ENCODE measurements at places on chromosomes 4 and X. TPM values are rescaled to one million over a fixed set of nuclear protein-coding genes. Genes with fewer than 3 reads are reported as not detected.

DNA sequence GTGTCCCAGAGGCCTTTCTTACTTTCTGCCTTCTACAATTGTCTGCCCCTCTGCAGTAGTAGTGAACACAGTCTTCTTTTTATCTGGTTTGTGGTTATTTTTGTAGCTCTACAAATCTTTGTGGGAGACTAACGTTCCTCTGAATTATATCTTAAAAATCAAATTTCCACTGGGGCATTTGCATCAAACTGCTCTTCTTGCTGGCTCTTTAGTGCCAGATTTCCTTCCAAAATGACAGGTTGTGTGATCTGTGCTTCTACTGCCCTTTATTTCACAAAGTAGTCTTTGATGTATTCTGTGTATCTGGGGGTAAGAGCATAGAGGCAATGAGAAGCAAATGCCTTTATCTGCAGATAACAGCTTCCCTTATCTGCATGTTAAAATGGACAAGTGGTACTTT, 34.5 kb downstream of the TSPAN7 start:
- DNase-seq, result no peak

GRCh38 chr4:86530183-86530582, 63.9 kb upstream of the PTPN13 start:
- no peak for DNase-seq

DNA sequence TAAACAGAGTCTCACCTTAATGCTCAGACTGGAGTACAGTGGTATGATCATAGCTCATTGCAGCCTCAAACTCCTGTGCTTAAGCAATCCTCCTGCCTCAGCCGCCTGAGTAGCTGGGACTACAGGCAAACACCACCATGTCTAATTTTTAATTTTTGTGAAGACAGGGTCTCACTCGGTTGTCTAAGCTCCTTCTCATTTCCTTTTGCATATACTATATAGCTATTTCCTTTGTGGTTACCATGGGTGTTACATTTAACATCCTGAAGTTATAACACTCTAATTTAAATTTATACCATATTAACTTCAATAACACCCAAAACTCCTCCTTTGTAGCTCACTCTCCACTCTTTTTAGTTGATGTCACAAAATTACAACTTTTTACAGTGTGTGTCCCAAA, 114.3 kb downstream of the DCK start:
- DNase-seq, result peak; percentile 56

GRCh38 chr4:40856277-40856839, 106.6 kb downstream of the NSUN7 start:
- no peak for DNase-seq

GRCh38 chrX:130071611-130072344, 38.5 kb downstream of the ELF4 start:
- no peak for DNase-seq

DNA sequence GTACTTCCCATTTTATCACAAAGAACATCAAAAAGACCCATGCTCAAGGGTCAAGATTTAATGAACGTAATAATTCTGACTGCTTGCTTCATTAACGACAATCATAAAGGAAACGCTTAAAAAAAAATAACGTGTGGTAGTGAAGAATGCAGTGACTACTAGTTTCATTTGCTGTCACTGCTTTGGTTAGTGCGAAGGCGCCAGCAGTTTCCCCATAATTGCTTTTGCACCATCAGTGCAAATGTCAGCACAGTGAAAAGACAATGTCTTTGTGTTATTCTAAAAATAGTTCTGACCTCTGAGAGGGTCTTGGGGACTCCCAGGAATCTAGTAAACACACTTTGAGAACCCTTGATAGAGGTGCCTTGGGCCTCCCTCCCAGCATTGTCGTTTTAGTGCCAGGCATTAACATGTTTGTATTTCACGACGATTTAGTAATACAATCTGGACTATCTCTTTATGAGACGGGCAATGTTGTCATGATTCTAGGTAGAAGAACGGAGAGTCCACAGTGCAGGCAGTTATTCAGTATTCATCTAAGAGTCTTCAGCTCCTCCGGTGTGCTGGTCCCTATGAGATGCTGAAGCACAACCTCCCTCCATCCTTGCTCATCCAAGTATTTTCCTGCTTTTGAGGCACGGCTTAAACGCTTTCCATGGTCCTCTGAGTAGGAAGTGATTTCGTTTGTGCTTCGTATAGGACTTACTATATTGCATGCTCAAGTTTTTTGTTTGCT, 71.0 kb downstream of the AFF1 start:
- DNase-seq, result peak; percentile 1

DNA sequence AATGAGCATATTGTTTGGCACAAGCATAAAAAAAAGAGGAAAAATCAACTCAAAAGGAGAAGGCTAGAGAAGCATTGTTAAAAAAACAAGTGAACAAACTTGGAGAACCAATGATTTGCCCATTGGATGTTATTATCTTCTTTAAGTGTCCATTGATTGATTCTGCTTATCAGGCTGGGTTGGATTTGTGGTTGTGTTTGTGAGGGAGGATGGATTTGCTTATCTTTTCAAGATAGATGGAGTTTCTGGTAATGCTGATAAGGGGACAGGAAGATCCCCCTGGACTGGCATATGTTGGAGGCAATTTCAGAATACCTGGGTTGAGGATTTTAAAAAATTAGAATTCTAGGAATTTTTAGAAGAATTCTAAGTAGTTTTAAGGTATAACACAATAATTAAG, 41.8 kb upstream of the TMEM192 start:
- DNase-seq, result no peak

GRCh38 chr4:101033986-101034385, 313.3 kb downstream of the PPP3CA start:
- no peak for DNase-seq

DNA sequence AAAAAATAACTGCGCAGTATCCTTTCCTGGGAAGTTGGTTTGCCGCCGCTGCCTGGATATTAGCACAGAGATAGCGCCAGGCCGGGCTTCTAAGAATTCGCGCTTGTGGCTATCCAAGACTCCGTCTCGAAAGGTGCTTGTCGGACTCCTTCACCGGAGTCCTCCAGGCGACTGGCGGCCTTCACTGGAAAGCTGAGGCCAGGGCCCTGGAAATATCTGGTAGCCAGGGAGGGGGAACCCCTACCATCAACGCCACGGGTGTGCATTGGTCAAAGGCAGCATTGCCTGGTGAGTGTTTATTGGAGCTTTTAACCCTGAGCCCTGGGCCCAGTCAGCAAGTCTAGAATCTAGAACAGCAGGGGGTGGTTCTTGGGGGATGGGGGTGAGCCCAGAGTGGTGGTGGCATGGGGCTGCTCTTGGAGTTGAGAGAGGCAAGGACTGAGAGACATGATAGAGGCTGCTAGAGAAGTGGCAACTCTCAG, 577 bp upstream of the PIM2 start:
- no peak for DNase-seq

- DNase-seq, result no peak
These were observed 40.8 kb downstream of the C4orf46 start for GRCh38 chr4:158630893-158631292.

- DNase-seq, result peak; percentile 13
These were observed 73.6 kb upstream of the RBMX start for GRCh38 chrX:136953867-136954787.

- DNase-seq, result no peak
These were observed 193.8 kb downstream of the UNC5C start for GRCh38 chr4:95355021-95355420.

DNA sequence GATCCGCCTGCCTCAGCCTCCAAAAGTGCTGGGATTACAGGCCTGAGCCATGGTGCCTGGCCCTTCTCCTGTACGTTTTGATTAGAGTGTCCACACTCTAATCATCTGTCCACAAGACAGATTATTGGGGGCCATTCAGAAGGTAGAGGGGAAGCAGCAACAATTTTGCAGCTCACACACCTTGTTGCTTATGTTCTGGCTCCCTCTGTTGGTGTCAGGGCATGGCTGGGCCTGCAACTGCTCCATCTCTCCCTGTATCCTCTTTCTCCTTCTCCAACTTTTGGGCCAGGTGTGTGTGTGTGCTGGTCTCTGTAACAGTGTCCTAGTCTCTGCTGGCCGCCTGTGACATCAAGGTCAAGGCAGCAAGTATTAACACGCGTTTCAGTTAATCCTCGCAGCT, 125.5 kb upstream of the MBNL3 start:
- DNase-seq, result no peak

GRCh38 chrX:129653971-129654651, 645 bp downstream of the APLN start:
- no peak for DNase-seq

- no peak for DNase-seq
These were observed 797.6 kb upstream of the AADAT start for GRCh38 chr4:170887396-170887795.

GRCh38 chrX:14533867-14534266, 4.5 kb downstream of the GLRA2 start:
- DNase-seq, result no peak

- DNase-seq, result no peak
These were observed 43.0 kb downstream of the ADD1 start for GRCh38 chr4:2886622-2887021.

GRCh38 chr4:113825272-113825671, 63.7 kb upstream of the CAMK2D start:
- DNase-seq, result no peak

- DNase-seq, result no peak
These were observed 31.5 kb downstream of the HS3ST1 start for GRCh38 chr4:11397146-11397545.

- no peak for DNase-seq
These were observed 67.5 kb upstream of the GPR34 start for GRCh38 chrX:41621222-41621723.

Gene KLB
- polyA plus RNA-seq, result not detected

Gene ZNF41
- 7.0 TPM for polyA plus RNA-seq

Gene UGT8
- 0.30 TPM for polyA plus RNA-seq

Gene CLNK
- polyA plus RNA-seq, result not detected

Gene FRMPD4
- polyA plus RNA-seq, result not detected

Gene FGFBP1
- polyA plus RNA-seq, result not detected

Gene CFAP99
- polyA plus RNA-seq, result not detected

Gene ADH1A
- not detected for polyA plus RNA-seq

Gene RIPPLY1
- polyA plus RNA-seq, result not detected

Gene ASB5
- polyA plus RNA-seq, result not detected

Gene SYTL5
- polyA plus RNA-seq, result not detected
